ENCODE measurements at places on chromosomes 5 and 9.

GRCh38 chr9:24912767-24913166, 367.1 kb upstream of the IZUMO3 start:
- DNase-seq: no peak

- no peak for DNase-seq
Measured at GRCh38 chr9:136532799-136533774, 12.8 kb downstream of the NOTCH1 start.

- no peak for DNase-seq
Measured at GRCh38 chr5:463952-464351, 21.0 kb downstream of the EXOC3 start.

GRCh38 chr9:21070171-21070571, 7.6 kb downstream of the IFNB1 start:
- DNase-seq: no peak

DNA sequence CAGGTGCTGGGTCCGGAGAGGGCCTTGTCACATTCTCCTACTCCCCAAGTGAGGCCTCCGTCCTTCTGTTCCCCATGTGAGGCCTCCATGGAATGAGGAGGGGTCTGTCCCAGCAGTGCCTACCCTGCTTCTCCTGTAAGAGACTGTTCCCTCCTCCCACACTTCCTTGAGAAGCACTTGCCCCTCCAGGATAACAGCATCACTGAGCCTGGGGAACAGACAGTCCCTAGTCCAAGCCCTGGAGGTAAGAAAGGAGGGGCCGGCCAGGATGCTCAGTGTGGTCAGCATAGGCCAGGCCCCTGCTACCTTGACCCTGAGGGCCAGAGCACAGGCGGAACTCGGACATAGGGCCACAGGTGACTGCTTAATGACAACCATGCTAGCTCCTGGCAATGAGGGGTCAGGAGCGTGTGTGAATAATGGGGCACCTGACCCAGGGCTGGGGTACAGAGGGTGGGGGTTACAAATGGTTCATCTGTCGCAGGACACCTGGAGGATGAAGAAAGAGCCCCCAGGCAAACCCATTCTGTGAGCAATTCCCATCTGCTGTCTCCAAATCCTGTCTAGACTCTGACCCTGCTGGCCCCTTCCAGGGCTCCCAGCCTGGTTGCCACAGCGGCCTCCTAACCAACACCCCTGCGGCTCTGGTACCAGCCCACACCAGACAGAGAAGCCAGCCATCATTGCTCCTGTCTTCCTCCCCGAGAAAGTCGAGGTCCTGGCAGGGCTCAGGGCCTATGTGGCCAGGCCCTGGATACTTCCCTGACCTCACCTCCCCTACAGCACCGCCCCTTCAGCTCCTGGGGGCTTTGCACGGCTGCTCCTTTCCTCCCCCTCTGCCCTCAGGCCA, 20.3 kb downstream of the RALGDS start:
- DNase-seq: no peak

DNA sequence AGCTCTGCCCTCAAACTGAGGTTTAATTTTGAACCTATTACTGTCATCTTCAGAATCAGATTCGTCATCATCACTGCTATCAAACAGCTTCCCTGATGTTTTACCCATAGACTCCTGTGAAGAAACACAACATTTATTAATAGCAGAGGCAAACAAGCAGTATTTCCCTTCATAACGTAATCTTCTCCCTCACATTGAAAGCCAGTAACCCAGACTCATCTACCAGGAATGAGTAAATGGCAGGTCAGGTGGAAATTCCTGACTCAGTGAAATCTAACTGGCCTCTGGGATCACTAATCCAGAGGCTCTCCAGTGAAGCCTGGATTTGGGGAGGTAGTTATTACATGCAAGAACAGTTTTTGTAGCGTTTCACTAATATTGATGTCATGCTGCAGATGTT, 14.6 kb downstream of the NOL8 start:
- DNase-seq: no peak

GRCh38 chr9:81827616-81828296, 100.5 kb upstream of the SPATA31D4 start:
- no peak for DNase-seq

- DNase-seq: no peak
Measured at GRCh38 chr5:158727771-158728311, 371.9 kb downstream of the EBF1 start.

DNA sequence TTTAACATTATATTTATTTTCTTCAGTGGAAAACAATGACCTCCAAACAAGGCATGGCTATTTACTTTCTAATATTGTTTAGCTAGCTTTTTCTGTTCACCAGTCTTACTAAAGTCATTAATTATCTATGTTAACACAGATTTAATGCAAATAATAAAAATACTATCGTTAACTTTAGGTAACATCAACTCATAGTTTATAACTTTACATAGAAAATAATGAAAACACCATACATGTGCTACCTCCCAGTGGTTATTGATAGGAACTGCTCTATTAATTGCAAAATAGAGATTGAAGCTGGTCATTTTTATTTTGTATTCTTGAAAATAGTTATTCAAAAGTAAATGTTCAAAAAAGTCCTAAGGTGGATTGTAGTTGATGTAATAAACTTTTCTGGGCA, 78.3 kb upstream of the HCN1 start:
- no peak for DNase-seq

DNA sequence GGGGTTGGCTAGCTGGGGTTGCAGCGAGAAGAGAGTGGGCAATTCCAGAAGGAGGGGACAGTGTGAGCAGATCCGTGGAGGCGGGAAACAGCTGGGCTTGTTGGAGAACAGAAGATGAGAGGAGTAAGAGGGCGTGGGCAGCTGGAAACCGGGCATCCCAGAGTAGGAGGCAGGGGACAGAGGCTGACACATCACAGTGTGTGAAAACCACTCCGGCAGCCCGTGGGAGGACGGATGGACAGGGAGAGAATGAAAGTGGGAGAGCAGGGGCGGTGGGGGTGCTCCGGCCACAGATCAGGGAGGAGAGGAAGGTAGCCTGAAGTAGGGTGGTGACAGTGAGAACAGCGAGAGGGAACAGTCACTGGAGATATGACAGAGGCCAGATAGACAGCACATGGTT, 8.3 kb upstream of the PSMB7 start:
- no peak for DNase-seq

GRCh38 chr9:20495098-20495497, 127.2 kb downstream of the MLLT3 start:
- no peak for DNase-seq

DNA sequence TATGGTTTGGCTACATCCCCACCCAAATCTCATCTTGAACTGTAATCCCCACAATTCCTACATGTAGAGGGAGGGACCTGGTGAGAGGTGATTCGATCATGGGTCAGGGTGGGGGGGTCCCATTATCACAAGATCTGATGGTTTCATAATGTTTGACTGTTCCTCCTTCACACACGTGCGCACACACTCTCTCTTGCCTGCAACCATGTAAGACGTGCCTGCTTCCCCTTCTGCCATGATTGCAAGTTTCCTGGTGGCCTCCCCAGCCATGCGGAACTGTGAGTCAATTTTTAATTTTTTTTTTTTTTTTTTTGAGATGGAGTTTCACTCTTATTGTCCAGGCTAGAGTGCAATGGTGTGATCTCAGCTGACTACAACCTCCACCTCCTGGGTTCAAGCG, 27.0 kb downstream of the FAM169A start:
- no peak for DNase-seq

DNA sequence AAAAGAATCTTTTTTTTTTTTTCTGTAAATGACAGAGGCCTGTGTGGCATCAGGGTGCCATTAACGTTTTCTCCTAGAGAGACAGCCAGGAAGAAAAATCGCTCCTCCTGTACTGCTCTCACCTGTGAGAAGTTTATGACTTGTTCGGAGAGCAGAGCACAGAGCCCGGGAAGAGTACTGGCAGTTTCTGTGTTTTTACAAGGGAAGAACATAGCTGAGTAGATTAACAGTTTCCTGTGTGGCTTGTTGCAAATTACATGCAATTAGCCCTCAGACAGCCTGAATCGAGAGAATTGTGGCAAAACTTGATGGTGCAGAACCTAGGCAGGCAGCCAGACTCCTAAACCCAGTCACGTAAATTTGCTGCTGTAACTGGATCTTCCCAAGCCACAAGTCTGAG, 32.1 kb downstream of the PRKACG start:
- no peak for DNase-seq

DNA sequence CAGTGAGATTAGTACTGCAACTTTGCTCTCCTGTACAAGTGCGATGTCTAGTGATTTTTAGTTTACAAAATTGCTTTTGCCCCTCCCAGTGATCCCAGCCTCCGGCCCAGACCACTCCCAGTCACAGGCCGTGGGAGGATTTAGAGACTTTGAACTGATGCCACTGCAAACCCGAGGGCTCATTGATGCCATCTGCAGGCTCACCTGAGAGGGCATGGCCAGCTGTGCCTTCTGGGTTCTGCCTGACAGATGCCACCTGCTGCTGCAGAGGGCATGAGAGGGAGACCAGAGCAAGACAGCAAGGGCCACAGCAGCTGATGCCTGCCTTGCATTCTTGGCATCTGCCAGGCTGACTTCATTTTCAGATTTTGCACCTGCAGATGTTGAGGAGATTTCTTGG, 593.8 kb downstream of the CDK5RAP2 start:
- DNase-seq: no peak

GRCh38 chr9:73434826-73435225, 283.2 kb downstream of the ANXA1 start:
- DNase-seq: no peak

GRCh38 chr9:108639696-108640095, 216.1 kb downstream of the ACTL7B start:
- DNase-seq: no peak

DNA sequence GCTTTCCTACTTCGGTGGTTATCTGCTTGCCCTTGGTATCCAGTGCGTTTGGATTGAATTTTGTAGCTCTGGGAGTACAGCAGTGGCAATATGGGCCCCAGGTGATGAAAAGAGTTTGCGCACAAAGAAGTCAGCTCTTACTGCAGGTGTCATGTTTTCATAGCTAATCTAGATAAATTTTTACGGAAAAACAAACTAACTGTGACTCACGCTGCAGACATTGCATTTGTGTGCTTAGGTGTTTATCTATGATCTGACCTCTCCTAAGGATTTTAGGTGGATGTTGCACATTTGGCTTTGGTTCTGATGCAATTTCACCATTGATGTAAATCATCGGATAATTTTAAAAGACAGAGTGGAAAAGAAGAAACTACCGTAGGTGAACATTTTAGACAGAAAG, 92.1 kb downstream of the VCAN start:
- no peak for DNase-seq

DNA sequence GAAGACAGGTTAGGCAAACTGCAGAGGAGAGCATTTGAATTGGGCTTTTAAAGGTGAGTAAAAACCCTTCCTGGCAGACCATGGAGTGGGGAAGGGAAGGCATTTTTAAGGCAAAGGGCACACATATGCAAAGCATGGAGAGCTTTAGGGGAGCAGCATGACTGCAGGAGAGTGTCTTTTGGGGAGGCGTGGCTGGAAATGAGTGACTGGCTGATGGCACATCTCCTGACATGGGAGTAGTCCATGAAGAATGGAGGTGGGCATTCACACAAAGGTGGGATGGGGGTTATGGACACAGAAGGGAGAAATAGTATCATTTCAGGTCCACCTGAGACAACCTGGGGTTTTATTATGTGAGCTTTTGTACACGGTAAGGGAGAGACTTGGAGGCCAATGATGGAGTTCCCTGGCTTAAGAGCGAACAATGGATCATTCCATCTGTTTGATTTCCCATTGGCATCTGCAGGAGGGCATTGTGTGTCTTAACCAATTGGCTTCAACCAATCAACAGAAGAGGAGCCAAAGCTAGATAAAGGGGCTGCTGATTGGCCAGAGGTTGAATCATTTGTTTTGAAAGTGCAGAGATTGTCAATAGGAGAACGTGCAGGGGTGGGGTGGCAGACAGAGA, 2.1 kb downstream of the NSG2 start:
- no peak for DNase-seq

DNA sequence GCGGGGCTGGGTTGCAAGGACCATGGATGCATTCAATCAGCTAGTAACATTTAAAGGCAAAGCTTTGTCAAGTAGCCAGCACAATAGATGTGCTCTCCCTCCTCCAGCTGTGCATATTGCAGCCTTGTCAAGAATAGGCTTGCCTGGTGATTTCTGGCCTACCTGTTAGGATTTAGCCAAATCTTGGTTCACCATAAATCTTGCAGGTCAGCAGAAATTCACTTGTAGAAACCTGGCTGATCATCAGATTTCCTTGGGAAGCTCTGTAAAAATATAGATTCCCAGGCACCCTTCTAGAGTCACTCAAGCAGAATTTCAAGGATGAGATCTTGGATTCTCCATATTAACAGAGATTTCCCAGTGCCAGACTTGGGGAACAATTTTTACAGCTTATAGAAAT, 152.2 kb upstream of the SLC12A2 start:
- no peak for DNase-seq

GRCh38 chr9:107173422-107174180, 109.5 kb upstream of the RAD23B start:
- no peak for DNase-seq

DNA sequence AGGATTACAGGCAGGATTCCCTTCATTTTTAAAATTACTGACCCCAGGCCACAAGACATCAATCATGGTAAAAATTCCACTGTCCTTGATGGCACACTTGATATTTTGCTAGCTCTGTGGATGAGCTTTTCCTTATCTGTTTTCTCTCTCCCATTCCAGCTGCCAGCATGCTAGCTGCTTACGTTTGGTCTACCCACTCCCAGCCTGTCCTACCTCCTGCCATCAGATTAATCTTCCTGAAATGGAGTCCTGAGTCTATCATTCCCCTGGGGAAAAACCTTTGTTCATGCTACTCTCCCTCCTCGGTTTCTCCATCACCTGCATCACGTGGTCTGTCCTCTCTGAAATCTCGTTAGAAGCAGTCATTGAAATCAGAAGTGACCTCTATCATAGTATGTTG, 108.9 kb downstream of the F2RL2 start:
- no peak for DNase-seq

DNA sequence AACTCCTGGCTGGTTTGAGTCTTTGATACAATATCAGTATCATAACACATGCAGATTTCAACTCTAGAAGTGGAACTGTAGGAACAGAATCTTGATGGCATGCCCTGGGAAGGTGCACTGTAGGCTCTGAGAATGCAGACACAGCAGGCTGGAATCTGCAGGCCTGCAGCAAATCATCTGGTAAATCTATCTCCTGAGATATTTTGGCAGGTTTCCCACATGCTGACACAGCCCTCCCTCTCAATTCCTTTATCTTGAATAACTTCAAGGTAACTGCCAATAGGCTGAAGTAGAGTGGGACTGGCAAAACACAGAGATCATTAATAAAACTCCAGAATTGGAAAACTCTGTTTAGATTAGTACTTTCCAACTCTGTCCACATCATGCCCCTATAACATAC, 177.8 kb upstream of the PCSK5 start:
- no peak for DNase-seq

GRCh38 chr9:118896324-118897000, 472.8 kb downstream of the BRINP1 start:
- DNase-seq: no peak

Measured in C1 segment of cervical spinal cord (tissue), 14 donors.